ENCODE measurements at places on chromosomes 6 and 20.

DNA sequence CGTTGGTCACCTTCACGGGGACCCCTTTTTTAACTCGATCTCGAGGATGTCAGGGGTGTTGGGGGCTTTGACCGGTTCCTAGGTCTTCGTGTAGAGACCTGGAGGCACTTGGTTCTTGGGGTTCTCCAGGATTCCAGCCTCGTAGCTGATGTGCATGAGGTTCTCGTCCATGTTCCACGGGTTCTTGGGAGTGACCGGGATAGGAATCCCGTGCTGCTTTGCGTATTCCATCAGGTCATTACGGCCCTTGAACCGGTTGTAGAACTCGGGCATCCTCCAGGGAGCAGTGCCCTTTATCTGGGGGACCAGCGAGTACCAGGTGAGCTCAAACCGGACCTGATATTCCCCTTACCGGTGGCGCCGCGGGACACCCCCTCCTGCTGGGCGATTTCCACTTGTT lies 88.0 kb upstream of the RIPOR2 start:
- DNase-seq, result no peak

DNA sequence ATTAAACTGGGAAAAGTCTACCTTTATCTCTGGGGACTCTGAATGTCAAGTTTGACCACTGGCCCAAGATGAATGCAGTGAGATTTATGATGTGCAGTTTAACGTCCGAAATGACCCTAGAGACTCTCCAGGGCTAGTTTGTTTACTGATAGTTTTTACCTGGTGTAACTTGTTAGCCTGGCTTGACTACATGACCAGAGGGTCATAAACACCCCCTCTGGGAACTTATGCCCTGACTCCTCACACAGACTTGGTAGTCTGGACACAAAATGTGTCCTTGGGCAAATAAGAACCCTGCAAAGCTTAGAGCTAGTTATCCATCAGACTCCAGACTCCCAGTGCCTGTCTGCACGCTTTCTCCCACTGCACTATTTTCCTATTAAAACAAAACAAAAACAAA lies 606.5 kb downstream of the HACE1 start:
- DNase-seq, result no peak

DNA sequence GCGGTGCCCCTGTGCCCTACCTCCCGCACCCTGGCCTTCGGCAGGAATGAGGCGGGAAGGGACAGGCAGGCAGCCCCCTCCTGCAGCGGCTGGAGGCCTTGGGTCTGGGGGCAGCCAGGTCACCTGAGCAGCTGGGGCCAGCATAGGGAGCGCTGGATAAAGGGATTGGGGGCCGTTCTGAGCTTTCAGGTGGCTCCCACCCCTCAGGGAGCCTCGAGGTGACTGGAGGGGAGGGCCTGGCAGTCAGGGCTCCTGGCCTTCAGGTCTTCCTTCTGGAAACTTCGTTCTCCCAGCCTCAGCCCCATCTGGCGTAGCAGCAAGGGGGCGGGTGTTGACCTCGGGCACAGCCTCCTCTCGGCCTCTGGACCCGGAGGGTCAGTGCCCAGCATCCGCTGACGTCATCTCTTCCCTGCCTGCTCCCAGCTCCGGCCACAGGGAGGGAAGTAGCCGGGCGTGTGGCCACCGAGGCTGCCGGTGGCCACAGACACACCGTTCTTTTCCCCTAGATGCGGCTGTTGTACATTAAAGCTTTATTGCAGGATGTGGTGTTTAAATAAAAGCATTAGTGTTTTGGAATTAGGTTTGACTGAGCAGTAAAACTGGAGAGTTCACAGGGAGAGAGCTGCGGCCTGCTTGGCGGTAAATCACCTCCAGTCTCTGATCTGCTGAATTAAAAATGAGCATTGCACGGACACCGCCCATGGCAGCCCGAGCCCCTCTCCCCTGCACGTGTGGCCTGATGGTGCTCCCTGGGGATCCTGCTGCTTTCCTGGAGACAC lies 80.0 kb upstream of the GATA5 start:
- DNase-seq, result no peak

GRCh38 chr6:163943607-163944385 lies 529.3 kb downstream of the QKI start:
- DNase-seq, result no peak

- no peak for DNase-seq
Measured at GRCh38 chr6:64983089-64983488, 723.9 kb downstream of the EYS start.

DNA sequence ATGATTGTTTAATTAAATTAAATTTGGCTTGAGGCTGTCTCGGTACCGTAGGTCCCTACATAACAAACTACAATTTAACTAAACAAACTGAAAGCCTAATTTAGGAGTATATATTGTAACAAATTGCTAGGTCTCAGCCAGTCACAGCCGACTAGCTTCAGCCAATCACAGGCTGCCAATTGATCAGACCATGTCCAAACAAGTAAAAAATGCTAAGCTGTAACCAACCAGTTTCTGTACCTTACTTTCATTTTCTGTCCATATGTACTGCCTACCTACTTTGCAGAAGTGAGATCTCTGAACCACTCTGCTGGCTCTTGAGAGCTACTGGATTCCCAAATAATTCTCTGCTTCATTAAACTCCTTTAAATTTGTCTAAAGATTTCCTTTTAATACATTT lies 648.0 kb upstream of the GJE1 start:
- peak; percentile 80 for DNase-seq

- DNase-seq, result no peak
Measured at GRCh38 chr6:6695625-6696276, 107.2 kb downstream of the LY86 start.

GRCh38 chr6:109358204-109358603 lies 24.1 kb downstream of the CD164 start:
- DNase-seq, result no peak

GRCh38 chr6:141451181-141451510 lies 681.6 kb upstream of the GJE1 start:
- no peak for DNase-seq

DNA sequence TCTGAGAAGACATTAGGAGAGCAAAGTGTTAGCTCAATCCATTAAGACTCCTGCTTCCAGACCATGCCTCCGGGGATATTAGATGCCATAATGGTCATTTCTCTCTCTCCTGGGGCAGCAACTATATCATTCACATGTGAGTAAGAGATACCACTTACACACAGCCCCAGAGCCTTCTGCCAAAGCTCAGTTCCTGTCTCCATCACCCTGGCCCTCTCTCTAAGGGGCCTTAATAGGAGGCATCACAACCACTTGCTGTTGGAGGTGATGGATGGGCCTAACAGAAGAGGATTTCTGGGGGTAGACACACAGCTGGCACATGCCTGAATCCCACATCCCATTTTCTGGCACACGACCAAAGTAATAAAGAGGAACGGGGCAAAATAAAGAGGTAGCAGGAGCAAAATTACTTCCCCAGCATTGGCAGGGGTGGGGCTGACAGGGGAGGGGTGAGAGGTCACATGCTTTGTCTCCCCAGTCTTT lies 34.0 kb upstream of the VSTM2L start:
- DNase-seq, result no peak

GRCh38 chr20:58398254-58398653 lies 9.2 kb downstream of the VAPB start:
- no peak for DNase-seq

- peak; percentile 86 for DNase-seq
Measured at GRCh38 chr6:32885698-32886286, 31.8 kb downstream of the PSMB9 start.

- DNase-seq, result no peak
Measured at GRCh38 chr6:139625081-139625939, 250.9 kb upstream of the CITED2 start.

DNA sequence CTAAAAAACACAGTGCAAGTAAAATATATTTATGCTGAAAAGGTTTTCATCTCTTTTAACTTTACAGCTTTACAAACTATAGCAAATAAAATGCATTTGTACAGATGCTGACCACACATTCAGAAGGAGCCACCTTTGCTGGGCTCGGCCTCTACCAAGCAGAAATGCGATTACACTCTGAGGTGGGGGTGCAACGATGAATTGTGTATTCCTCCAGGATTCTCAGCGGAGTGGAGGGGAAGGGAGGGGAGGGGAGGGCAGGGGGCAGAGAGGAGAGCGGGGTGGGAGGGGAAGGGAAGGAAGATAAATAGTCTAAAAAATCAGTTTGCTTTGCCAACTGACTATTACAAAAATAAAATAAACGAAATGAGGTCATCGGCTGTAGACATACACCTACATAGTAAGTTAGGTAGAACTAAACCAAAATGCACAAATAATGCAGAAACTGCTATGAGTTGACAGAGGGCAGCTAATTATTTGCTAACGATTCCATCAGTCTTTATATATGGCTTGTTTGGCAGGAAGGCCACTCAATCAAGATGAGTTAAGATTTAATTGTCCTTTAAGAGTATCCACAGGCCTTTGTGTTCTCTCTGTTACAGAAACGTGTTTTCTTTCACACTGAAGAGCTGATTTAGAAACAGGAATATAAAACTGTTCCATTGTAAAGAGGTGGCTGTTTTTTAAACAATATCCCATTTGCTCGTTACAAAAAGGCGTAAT lies 90.1 kb downstream of the TAF4 start:
- no peak for DNase-seq

DNA sequence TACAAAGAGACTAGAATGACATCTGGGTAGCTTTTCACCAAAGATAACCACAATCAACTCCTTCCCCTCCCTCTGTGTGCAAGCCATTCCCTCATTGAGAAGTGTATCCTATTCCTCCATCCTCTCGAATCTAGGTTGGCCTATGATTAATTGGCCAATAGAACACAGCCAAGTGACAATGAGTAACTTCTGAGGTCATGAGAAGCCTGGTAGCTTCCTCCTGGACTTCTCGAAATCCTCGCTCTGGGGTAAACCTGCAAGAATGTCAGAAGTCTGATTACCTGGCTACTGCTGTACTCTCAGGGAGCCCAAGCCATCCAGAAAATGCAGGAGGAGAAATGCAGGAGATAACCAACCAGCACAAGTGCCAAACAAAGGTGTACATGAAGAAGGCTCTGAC lies 13.1 kb downstream of the ARHGAP18 start:
- no peak for DNase-seq

DNA sequence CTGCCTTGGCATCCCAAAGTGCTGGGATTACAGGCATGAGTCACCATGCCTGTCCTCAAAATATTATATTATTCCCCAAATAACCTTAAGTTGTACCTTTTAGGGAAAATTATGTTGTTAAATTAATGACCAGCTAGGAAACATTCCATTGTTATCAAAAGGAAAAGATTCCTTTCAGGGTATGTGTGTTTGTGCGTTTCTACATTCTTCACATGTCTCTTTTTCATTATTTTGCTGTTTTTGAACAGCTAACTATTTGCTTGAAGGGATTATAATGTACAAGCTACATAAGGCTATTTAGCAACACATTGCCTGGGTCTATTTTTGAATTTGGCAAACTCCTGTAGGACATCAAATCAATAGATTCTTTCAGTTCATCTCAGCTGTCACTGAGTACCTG lies 57.1 kb downstream of the GJA1 start:
- no peak for DNase-seq

DNA sequence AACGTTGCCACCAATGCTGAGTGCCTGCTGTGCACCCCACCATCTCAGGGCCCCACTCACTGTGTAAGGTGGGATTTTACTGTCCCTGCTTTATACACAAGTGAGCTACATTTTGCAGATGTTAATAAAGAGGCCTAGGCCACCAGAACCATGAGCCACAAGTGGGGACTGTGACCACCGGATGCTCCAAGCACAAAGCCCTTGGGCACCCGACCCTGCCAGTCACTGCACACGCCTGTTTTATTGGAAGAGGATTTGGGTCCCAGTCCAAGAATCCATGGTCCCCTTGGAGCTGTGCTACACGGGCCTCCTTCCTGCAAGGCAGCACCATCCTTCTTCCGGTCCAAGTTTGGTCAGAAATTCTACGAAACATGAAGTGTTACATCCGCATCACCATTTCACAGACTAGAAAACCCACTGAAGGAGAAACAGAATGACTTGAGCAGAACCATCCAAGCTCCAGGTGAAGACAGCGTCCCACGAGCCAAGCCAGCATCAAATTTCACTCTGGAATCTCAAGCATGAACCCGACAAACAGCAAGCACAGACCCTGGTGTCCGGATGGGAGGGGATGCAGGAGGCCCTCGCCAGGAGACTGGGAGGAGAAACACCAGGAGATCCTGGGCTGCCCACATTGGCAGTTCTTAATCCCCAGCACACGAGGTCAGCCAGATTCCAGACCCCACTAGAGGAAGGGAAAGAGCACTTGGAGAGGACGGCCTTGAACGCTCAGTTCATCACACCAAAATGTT lies 226.9 kb downstream of the DLL1 start:
- no peak for DNase-seq

GRCh38 chr6:3438190-3439167 lies 18.4 kb downstream of the SLC22A23 start:
- DNase-seq, result no peak

- DNase-seq, result peak; percentile 68
Measured at GRCh38 chr6:32785781-32786533, 22.6 kb upstream of the HLA-DQB2 start.

DNA sequence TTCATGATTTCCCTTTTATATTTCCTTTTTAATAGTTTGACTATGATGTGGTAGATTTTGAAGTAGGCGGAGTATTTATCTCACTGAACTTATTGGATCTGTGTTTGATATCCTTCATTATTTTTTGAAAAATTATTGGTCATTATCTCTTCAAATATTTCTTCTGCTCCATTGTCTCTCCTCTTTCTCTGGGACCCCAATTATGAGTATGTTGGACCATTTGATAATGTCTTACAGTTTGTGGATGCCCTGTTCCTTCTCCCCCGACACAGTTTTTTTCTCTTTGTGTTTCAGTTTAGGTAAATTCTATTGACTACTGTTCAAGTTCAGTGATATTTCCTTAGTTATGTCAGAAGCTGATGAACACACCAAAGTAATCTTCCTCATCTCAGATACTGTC lies 49.4 kb upstream of the COL10A1 start:
- DNase-seq, result no peak

DNA sequence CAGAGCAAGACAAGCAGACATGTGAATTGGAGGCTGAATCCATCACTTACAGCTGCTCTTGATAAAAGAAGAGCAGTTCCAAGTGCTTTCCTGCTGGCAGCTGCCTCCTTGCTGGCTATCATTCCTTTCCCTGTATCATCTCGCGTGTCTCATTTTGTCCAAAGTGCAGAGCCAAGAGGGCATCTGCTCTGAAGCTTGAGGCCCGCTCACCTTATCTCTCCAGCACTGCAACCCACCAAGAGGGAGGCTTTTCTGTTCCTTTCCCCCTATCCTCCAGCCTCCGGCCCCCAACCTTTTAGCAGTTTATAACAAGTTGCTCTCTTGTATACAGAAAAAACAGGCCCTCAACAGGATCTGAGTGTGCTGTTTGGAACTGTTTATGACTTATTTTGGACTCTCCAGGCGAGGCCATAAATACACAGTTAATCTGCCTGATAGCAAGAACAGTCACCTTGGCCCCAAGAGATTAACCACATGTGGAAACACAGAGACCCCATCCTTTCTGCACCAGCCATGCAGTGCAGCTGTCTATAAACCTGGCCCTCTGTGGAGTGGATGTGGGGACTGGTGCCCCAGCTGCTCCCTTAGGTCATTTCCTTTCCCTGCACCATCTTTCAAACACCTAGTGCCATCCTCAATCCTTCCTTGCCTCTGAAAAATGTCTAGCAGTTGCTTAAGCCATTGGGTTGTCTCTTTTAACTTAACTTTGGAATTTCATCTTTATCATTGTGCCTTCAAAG lies 172.5 kb upstream of the FERMT1 start:
- DNase-seq, result no peak
